NCI-H2081 (cell line): ENCODE measurements at places on chromosomes 2 and 18.

DNA sequence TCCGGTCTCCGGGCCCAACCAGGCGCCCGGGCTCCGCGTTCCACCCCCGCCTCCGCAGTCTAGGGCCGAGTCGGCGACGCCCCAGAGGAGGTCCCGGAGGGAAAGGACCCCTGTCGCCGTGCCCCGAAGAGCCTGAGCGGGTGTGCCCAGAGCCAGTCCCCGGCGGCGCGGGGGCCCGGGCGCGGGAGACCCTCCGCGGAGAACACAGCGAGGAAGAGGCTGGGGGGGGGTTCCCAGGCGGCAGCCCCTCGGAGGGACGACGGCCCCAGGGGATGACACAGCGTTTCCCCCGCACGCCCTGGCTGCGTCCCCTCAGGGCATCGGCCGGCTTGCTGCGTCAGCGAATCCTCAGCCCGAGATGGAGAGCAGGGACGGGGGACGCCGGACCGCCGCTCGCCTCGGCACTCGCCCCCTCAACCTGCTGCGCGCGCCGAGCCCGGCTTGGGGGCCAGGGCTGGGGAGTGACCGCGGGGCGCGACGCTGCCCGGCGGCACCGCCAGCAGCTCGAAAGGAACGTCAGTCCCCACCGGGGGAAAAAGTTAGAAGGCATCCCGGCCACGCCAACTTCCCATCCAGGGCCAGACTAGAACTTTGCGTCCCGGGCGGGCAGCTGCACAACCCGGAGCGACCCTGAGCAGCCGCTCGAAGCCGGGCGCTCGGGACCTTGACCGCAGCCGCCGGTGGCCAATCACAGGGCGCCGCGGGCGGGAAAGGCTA, 711 bp downstream of the SFXN5 start:
- DNase-seq: peak; percentile 37

- peak; percentile 8 for DNase-seq
These were observed 124.1 kb downstream of the ANKRD30BL start for GRCh38 chr2:132037527-132038178.

GRCh38 chr18:78974115-78974761, 5.4 kb upstream of the SALL3 start:
- DNase-seq: no peak

- no peak for DNase-seq
These were observed 458.8 kb downstream of the SETBP1 start for GRCh38 chr18:45139478-45139877.

DNA sequence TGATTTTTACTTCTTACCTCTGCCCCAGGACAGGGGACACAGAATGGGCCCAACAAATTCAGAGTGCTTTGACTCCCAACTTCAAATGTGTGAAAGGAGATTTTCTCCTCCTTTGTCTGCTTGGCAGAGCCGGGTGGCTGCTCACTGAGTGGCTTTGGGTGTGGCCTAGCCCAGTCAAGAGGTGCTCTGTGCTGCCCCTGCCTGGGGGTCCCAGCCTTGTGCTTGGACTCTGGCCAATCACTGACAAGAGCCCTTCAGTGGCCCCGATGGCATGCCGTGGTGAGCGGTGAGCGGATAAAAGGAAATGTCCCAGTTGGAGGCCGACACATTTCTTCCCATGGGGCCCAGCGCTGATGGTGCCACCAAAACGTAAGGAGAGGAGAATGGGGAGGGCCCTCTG, 259.2 kb downstream of the CELF4 start:
- DNase-seq: no peak

- DNase-seq: no peak
These were observed 83.4 kb upstream of the CYP20A1 start for GRCh38 chr2:203155406-203155805.

DNA sequence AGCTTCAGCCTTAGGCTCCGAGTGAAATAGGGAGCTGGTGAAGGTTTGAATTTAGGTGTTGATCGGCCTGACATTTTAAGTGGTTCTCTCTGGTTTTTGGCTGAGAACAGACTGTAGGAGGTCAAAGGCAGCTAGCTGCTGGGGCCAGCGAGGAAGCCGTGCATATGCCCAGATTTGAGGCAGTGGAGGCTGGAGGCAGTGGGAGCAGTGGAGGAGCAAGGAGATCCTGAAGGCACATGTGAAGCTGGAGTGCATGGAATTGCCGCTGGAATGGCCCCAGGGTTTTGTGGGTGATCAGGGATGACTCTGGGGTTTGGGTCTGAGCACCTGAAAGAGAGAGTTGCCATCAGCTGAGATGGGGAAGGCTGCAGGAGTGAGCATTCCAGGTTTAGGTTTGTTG, 25.1 kb downstream of the STEAP3 start:
- no peak for DNase-seq

GRCh38 chr2:88090446-88091283, 23.0 kb downstream of the SMYD1 start:
- DNase-seq: no peak

- no peak for DNase-seq
These were observed 200.0 kb upstream of the NCKAP5 start for GRCh38 chr2:133768256-133768655.

DNA sequence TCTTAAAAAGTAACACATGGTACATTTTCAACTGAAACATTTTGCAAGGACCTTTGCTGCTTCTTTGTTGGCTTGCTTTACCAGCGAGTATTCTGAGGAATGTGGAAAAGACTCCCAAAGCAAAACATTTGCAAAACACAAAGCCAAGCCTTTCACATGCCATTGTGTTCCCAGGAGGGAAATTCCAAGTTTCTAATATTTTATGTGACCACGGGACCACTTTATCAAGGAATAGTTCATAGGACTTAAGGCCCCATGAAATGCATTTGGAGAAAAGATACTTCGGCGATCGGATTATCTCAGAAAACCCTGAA, 26.2 kb downstream of the CYP27C1 start:
- no peak for DNase-seq

- DNase-seq: no peak
These were observed 71.0 kb downstream of the STPG4 start for GRCh38 chr2:47083886-47084687.

- DNase-seq: no peak
These were observed 114.3 kb upstream of the ALKAL2 start for GRCh38 chr2:402206-402605.

- no peak for DNase-seq
These were observed 46.6 kb upstream of the EHBP1 start for GRCh38 chr2:62658891-62659290.

GRCh38 chr2:12543076-12543977, 173.4 kb upstream of the TRIB2 start:
- DNase-seq: no peak

- DNase-seq: no peak
These were observed 198.7 kb upstream of the MEIS1 start for GRCh38 chr2:66236067-66236685.

DNA sequence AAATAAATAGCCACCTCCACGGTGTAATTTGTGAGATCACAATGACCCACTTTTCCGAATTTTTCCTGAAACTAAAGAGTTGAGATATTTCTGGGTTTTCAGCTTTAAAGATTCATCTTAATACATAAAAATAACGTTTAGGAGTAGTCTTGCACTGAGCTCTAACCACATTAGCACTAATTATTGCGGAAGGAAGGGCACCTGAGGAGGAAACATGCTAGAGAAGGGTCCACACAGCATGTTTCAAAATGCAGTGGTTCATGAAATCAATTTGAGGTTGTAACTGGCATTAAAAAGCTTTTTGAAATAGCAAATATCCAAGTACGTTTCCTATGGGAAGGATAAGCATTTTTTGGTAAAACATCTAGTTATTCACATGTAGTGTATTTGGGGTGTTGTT, 8.4 kb downstream of the INPP4A start:
- DNase-seq: no peak

DNA sequence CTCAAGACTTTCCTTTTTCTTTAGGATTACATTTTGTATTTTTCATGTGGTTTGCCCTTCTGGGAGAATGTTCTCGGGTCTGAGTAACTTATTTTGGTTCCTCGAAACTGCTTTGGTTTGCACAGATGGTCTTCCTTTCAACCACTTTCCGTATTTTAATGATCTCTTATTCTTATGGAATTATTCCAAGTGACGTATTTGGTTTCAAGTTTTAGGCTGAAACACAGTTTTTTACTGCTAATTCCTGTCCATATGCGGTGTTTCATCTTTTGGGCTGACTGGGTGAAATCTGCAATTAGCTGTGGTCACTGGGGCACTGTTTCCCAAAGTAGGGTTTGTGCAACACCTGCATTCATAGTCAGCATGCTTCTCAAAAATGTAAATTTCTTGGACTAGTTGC, 122.7 kb downstream of the CAPN13 start:
- no peak for DNase-seq

DNA sequence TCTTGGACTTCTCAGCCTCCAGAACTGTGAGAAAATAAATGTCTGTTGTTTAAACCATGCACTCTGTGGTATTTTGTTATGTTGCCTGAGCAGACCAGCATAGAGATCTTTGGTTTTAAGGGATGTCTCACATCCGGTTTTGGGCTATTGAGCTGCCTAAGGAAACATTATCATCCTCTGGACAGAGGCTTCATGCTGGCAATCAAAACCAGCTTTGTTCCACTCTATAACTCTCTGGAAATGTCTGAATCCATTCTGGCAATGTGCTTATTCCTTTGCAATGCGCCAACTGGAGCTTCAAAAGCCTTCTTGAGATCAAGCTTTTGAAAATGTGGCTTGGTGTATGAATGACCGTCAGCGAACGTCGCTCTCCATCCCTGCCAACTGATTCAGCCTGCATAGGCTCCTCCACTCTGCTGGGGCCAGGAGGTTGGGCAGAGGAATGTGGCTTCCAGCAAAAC, 183.6 kb upstream of the MGAT5 start:
- no peak for DNase-seq

DNA sequence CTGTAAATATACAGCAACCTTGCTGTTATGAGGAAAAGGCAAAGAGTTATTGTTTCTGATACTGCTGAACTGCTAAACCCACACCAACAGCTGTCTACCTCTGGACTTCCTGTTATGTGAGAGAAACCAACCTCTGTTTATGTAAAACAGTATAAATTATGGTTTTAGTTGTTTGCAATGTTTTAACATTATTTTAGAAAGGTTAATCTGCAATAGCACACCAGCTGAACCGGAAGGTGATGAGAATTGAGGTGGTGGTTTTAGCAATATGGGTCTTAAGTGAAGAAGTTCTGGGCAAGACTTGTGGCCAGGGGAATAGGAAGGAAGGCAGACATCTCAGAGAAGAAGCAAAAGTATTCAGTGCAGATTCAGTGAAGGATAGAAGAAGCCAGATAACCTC, 237.8 kb downstream of the PLCL1 start:
- no peak for DNase-seq

- peak; percentile 70 for DNase-seq
These were observed 177.3 kb downstream of the AGAP1 start for GRCh38 chr2:235670974-235671787.

- no peak for DNase-seq
These were observed 111.1 kb downstream of the ACOXL start for GRCh38 chr2:110843496-110843895.
